CD8-positive, alpha-beta T cell (primary cell): ENCODE measurements at places on chromosomes 1 and 21. TPM values are rescaled to one million over a fixed set of nuclear protein-coding genes. Genes with fewer than 3 reads are reported as not detected.
A peak's percentile ranks its signal among the peaks of the same experiment; 100 is the strongest.

GRCh38 chr1:8457760-8458381, 140.0 kb downstream of the SLC45A1 start:
- DNase-seq: no peak

GRCh38 chr21:25862596-25862995, 127.8 kb downstream of the GABPA start:
- peak; percentile 47 for DNase-seq

- no peak for DNase-seq
These were observed 26.4 kb downstream of the AGO4 start for GRCh38 chr1:35834218-35834617.

GRCh38 chr1:41846625-41847405, 71.9 kb downstream of the HIVEP3 start:
- no peak for DNase-seq

- no peak for DNase-seq
These were observed 18.4 kb upstream of the RPL11 start for GRCh38 chr1:23673086-23673813.

- DNase-seq: no peak
These were observed 34.2 kb upstream of the IFNLR1 start for GRCh38 chr1:24221246-24221645.

SELL gene
- 79.5 TPM for total RNA-seq

SORT1 gene
- total RNA-seq: 0.61 TPM

MAN1C1 gene
- 25.7 TPM for total RNA-seq

CCDC185 gene
- not detected for total RNA-seq

RPF1 gene
- 84.2 TPM for total RNA-seq
